ENCODE measurements at places on chromosomes 12 and 14.

DNA sequence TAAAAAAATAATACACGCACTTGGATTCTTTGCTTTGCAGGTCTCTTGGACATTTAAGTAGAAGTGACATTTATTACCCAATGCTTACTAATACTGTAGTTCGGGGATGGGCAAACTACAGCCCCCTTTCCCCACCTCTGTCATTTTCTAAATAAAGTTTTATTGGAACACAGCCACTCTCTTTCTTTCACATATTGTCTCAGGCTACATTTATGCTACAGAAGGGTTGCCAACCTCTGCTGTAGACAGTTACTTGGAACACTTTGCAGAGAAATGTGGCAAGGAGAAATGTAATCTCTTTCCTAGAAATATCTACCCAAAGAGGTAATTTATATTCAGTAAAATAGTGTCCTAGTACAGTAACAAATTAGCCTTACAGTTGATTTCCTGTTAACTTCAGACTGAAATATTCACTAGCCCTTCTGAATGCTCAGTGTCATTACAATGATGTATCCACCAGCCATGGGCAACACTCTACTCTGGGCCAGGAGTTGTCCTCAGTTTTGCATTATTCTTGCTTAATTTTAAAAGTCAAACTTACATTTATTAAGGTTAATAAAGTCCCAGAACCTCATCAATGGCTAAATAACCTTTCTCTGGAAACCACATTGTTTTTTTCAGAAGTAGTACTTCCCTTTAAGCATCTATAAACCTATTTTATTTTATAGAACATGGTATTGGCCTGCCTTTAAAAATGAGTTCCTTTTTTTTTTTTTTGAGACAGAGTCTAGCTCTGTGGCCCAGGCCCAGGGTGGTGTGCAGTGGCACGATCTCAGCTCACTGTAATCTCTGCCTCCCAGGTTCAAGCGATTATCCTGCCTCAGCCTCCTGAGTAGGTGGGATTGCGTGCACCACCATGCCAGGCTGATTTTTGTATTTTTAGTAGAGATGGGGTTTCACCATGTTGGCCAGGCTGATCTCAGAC, 269.6 kb upstream of the AMIGO2 start:
- DNase-seq = no peak

GRCh38 chr14:92460916-92461579, 52.5 kb upstream of the RIN3 start:
- no peak for DNase-seq

DNA sequence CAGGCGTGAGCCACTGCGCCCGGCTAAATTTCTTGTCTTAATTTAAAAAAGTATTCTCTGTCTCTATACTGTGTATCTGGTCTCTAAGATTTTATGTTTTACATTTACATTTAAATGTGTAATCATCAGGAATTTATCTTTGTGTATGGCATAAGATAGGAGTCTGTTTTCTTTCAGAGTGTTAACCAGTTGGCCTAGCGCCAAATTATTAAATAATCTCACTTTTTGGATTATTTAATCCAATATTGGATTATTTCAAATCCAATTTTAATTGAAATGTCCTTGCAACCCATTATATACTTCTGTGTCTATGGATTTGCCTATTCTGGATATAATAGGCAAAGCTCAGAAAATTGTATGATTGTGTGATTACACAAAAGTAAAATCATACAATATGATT, 45.0 kb downstream of the BAZ2A start:
- no peak for DNase-seq

DNA sequence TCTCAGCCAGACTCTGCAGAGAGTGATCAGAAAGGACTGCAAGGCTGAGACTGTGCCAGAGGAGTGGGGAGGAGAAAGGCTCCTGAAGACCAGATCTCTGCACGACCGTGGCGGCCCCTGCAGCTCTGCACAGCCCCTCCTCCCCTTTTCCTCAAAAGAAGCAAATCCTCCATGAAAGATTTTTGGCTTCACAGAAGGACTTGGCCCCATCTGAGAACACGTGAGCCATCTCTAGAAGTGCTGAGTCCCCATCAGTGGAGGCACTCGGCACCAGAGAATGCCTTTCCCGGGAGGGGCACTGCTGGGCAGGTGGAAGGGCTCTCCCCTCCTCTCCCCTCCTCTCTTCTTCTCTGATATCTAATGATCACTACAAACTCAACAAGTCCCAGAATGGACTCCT, 6.8 kb downstream of the FIGNL2 start:
- DNase-seq = no peak

GRCh38 chr14:77561881-77562280, 54.6 kb downstream of the SPTLC2 start:
- DNase-seq = no peak

GRCh38 chr12:85309125-85309566, 29.1 kb downstream of the ALX1 start:
- DNase-seq = no peak

- no peak for DNase-seq
These were observed 161.5 kb downstream of the SEC23A start for GRCh38 chr14:38941488-38941887.

- no peak for DNase-seq
These were observed 8.9 kb downstream of the DCP1B start for GRCh38 chr12:1995205-1995896.

GRCh38 chr12:75876832-75877762, 154.5 kb downstream of the PHLDA1 start:
- DNase-seq = no peak

DNA sequence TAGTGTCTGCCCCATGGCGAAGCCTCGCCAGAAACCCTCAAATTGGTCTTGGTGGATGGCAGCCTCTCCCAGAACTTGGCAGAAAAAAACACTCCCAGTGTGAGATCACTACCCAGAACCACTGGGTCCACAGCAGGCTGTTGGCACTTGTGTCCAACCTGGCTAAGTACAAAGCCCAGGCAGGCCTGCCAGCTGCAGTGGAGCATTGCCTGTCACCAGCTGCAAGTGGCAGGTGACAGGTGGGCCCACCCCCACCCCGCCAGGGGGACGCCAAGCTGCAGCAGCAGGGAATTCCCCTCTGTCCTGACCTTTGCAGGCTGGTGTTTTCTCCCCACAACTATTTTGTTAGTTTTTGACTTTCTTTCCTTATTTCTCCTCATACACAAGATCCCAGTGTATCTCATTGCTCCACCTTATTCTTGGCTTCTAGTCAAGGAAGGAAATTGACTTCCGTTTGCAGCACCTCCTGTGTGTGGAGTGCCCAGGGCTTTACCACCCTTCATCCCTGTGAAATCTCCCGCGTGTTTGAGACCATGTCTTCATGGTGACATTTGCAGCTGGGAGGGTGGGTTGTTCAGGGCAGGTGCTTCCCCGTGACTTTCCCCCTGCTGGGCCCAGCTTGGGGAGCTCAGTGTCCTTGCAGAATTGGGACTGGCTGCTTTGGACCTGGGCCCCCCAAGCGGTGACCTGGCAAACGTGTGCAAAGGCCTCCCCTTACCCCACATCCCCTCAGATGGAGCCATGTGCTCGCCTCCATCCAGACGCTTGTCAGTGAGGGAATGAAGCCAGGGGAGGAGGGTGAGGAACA, 73.8 kb upstream of the RIN3 start:
- no peak for DNase-seq

- DNase-seq = no peak
These were observed 6.0 kb downstream of the BDKRB1 start for GRCh38 chr14:96261772-96262655.

GRCh38 chr14:73392329-73393257, 65.8 kb downstream of the NUMB start:
- no peak for DNase-seq

- DNase-seq = no peak
These were observed 534.0 kb upstream of the LMO3 start for GRCh38 chr12:17139931-17140330.

GRCh38 chr14:95523051-95523814, 6.8 kb upstream of the SYNE3 start:
- DNase-seq = no peak

DNA sequence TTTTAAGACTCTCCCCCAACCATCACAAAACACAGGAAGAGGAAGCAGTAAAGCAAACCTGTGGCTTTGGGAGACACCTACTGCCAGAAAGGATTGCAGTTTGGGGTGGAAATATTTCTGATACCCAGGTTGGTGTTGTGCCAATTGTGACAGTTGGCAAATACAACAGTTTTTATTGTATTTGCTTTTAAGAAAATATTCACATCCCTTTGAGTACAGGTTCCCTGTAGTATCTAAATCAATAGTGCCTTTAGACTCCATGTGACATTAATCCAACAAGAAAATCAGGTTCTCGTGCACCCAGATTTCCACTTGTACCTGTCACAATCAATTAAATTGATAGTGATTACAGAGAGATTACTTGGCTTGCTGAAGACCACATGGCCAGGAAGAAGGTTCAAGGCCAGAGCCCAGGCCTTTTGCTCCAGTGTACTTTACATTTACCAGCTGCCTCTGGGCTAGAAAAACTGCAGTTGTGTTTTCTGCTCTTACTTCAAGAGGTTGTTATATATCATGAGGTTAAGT, 361.2 kb downstream of the ATP23 start:
- no peak for DNase-seq

GRCh38 chr14:93976477-93977057, at the start of gene ASB2:
Gene ASB2, minus strand, starts transcription at chr14:93976570. Its CDS starts 12,031 bp downstream, at chr14:93964539.
- DNase-seq = no peak

- DNase-seq = peak; percentile 41
These were observed 1.4 kb upstream of the ASIC1 start for GRCh38 chr12:50055831-50056638.

DNA sequence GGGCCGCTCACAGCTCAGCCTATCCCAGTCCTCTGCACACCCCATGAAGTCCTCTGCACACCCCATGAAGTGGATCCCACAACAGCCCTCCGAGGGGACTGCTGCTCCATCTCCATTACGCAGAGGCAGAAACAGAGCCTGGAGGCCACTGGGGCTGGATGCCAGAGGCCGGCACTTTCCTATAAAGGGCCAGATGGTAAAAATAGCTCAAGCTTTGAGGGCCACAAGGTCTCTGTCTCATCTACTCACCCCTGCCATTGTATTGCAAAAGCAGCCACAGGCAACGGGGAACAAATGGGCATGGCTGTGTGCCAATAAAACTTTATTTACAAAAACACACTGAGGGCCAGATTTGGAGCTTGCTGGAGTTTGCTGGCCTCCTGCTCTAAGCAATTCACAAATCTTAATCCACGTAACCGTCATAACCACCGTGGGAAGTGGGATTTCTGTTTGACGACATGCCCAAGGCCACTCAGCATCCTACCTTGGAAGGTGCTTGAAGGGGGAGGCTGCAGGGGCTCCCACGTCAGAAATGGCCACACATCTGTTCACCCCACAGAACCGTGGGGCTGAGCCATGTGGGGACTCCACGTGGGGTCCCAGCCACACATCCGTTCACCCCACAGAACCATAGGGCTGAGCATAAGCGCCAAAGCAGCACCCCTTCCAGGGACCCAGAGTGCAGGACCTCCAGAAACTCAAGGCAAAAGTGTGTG, 92.0 kb downstream of the NCOR2 start:
- DNase-seq = no peak

DNA sequence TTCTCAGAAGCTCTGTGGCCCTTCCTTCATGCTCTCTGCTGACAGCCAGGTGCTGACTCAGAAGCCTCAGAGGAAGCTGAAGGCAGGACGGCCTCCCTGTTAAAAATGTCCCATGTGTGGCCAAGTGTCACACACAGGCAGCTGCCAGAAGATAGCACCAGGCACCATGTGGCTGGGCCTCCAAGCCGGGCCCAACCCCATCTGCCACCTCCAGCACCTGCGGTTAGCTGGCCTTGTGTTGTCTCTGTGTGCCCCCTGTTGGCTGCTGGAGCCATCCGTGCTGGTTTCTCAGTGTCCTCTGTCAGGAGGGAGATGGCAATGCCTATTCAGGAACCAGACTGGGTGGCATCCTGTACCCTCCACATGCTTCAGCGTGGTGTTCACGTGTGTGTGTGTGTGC, 63.2 kb downstream of the TSPAN11 start:
- no peak for DNase-seq

GRCh38 chr12:57049119-57049446, 846 bp downstream of the MYO1A start:
- no peak for DNase-seq

- peak; percentile 76 for DNase-seq
These were observed 21.6 kb upstream of the CACNA2D4 start for GRCh38 chr12:1939801-1940607.

- no peak for DNase-seq
These were observed 658.7 kb upstream of the SEL1L start for GRCh38 chr14:82192387-82192786.

DNA sequence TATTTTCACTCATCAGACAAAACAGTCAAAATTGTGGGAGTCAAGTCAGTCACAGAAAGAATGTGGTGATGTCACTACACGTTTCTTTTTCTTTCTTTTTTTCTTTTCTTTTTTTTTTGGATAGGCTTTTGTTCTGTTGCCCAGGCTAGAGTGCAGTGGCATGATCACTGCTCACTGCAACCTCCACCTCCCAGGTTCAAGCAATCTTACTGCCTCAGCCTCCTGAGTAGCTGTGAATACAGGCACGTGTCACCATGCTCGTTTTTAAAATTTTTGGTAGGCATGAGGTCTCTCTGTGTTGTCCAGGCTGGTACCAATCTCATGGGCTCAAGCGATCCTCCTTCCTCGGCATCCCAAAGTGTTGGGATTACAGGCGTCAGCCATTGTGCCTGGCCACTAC, 2.3 kb downstream of the CLECL1 start:
- DNase-seq = no peak

DNA sequence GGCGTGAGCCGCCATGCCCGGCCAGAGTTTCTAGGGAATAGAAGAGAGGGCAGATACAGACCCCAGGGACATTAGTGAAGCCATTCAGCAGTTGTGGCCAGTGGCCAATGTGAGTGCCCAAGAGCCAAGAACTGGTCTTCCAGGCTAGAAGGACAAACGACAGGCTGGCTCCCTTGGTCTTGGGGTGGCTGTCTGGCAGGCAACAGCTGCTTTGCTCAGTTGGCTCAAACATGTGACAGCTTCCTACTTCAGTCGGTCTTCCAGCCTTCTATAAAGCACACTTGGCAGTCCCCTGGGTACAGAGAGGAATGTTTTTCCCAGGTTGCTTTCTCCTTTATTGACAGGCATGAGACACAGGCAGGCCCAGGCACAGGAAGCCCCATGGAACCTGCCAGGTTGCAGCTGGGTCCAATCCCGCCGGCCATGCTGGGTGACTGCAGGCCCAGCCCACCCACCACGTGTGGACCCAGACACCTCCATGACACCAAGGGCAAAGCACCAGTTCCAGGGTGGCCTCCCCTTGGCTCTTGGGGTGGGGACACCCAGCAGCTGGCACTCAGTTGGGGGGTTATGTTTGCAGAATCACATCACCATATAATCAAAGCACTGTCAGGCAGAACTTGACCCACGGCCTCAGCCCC, 15.4 kb downstream of the CHGA start:
- no peak for DNase-seq

GRCh38 chr14:103074729-103075367, 9.2 kb upstream of the LBHD2 start:
- no peak for DNase-seq

- DNase-seq = no peak
These were observed 108.2 kb downstream of the SYNE2 start for GRCh38 chr14:63960926-63961567.

GRCh38 chr12:119444462-119445044, 110.0 kb downstream of the CCDC60 start:
- peak; percentile 25 for DNase-seq

GRCh38 chr14:99931308-99931707, 133.9 kb upstream of the EVL start:
- no peak for DNase-seq

- DNase-seq = no peak
These were observed 7.3 kb downstream of the GAPDH start for GRCh38 chr12:6541371-6542165.

Measured in stimulated activated CD8-positive, alpha-beta memory T cell treated with anti-CD3 and anti-CD28 coated beads, Interleukin-2, amount 100 ng/mL, for 48 hours (primary cell).